ENCODE measurements at places on chromosomes 16 and 17.

- no peak for DNase-seq
Measured at GRCh38 chr17:15441315-15441714, 26.1 kb downstream of the CDRT4 start.

DNA sequence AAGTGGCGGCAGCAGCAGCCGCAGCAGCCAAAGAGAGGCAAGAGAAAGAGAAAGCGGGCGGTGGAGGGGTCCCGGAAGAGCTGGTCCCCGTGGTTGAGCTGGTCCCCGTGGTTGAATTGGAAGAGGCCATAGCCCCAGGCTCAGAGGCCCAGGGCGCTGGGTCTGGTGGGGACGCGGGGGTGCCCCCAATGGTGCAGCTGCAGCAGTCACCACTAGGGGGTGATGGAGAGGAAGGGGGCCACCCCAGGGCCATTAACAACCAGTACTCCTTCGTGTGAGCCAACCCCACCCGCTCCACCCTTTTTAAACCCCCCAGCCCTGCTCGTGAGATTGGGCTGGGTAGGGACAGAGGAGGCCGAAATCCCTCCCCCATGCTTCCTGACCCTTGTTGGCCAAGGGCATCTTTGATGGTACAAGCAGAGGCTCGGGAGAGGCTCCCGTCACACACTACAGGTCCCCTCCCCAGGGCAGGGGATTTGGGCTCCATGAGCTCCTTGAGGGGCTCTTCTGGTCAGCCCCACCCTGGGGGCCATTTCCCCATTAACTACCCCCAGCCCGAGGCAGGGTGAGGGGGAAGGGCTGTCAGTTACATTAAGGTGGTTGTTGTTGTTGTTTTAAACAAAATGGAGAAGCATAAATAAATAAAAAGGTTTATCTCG lies 4.6 kb upstream of the ATP2A1 start:
- DNase-seq = peak; percentile 72

GRCh38 chr17:17236295-17237025 lies 508 bp downstream of the FLCN start:
- DNase-seq = no peak

DNA sequence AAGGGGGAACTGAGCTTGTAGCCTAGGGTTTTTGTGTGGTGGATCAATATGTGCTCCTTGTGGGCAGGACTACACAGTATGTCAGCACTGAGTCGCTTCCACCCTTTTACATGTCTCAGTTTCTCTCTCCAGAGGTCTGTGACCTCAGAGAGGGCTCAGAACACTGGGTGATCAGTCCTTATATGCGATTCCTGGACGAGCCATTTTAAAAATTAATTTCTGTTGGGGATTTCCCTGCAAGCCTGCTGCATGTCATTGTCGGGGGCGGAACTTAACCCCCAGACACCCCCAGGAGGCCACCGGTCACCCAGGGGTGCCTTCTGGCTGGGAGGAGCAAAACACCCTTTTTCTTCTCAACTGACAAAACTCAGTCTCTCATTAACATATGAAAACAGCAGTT lies 14.1 kb downstream of the DHRS7B start:
- DNase-seq = no peak

DNA sequence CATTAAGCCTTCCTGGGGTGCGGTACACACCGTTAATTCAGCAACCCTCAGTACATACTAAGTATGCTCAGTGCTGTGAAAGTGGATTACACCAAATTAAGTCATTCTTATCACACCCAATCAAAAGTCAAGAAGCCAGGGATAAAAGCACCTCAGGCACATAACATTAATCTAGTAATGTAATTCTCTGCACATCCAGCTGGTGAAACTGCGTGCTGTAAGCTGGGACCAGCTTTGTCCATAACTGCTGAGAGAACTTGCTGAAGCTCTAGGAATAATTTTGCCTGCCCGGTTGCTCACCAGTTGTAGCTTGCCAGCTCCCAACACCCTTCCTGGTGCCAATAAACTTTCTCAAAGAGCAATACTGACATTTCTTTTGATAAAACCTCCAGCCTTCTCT lies 44.9 kb downstream of the SLC47A1 start:
- no peak for DNase-seq

DNA sequence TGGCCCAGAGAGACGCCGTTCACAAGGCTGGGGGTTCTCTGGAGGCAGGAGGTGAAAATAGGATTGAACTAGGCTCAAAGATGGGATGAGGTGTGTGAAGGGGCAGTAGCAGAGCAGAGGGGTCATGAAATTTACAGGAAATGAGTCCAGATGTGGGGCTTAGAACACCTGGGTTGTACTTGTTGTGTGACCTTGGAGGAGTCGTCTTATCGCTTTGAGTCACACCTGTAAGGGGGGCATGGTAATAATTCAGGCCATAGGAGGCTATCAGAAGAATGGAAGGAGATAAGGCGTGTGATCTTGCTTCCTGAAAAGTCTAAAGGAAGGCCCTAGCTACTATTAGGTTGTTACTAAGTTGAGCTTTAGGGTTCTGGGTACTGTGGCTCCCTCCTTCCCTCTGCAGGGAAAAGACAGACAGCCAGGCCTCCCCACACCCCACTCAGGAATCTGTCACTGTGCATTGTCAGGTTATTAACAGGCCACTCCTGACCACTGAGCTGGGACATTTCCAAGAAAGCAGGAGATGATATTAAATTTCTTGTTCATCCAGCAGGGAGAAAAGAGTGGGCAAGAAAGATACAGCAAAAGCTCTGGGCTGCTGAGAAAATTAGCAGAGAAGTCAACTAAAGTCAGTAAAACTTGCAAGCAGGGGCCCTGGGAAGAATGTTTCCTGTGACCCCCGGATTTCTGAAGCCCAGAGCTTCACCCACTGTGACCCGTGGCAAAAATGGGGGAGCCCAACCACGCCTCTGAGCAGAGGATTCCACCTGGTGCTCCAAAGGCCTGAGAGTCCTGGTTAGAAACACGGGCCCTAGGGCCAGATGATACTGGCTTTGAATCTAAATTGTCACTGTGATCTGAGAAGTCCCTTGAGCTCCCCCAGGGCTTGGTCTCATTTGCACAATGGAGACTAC lies 6.0 kb upstream of the CDC42EP4 start:
- no peak for DNase-seq

- DNase-seq = no peak
Measured at GRCh38 chr17:38504216-38504615, 76.0 kb downstream of the ARHGAP23 start.

- DNase-seq = no peak
Measured at GRCh38 chr16:15970202-15970601, 20.8 kb downstream of the ABCC1 start.

DNA sequence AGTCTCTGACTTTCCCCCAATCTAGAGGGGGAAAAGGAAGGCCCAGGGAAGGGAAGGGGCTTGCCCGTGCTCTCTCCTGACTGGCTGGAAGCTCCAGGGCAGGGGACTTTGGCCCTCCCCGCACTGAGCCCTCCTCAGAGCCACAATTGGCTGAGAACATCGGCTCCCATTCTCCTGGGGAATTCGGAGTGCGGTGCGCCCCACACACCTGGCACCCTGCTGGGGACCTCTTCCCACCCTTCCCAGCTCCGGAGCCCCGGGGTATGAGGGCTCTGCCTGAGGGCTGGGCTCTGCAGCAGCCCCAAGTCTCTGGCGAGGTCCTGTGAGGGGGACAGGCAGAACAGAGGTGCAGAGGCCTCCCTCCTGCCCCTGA lies 36.0 kb downstream of the PIMREG start:
- no peak for DNase-seq

DNA sequence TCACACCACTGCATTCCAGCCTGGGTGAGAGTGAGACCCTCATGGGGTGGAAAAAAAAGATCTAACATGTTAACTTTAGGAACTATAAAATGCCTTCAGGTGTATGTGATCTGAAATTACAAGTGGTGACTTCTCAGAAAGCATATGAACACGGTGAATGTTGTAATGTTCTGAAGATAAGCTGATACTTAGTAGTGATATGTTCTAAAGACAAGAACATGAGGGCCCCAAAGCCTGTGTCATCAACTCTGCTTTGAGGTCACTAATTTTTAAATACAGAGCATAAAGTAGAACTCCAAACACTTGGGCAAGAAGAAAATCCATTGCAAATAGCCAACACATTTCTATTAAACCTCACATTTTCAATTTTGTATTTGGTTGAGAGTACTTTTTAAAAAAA lies 2.6 kb upstream of the FBF1 start:
- no peak for DNase-seq

- no peak for DNase-seq
Measured at GRCh38 chr17:50865868-50866260, 290 bp downstream of the TOB1 start.

GRCh38 chr17:29401258-29401657 lies 11.1 kb downstream of the TAOK1 start:
- no peak for DNase-seq

DNA sequence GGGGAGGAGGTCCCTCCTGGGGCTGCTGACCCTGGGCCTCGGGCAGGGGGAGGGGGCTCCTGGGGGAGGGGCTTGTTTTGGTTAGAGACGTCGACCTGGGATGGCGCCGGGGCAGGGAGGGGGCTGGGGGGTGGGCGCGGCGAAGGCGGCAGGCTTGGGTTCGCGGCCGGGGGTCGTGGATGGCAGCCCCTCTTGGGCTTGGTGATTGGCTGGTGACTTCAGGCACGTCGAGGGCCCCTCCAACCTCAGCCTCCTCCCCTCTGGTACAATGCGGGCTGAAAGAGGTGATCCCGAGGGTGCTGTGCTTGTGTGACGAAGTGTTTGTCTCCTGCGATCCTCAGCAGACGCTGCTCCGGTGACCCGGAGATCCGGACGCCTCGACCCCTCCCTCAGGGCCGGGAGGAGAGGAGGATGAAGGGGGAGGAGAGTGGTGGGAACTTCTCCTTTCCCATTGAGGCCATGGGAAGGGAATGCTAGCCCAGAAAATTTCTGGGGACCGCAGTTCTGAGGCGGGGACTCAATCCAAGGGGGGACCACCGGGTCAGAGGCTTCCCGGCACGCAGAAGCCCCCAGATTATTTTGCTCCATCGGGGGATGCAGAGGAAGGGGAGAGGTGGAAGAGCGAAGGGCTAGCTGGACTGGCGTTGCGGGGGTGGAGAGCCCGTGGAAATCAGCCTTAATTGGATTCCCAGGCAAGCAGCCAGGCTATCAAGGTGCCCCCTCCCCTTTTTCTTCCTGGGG lies 43.9 kb downstream of the RAI1 start:
- no peak for DNase-seq

GRCh38 chr16:6297666-6298410 lies 1034.8 kb upstream of the RBFOX1 start:
- no peak for DNase-seq

- no peak for DNase-seq
Measured at GRCh38 chr17:5118219-5118618, 2.4 kb downstream of the USP6 start.

DNA sequence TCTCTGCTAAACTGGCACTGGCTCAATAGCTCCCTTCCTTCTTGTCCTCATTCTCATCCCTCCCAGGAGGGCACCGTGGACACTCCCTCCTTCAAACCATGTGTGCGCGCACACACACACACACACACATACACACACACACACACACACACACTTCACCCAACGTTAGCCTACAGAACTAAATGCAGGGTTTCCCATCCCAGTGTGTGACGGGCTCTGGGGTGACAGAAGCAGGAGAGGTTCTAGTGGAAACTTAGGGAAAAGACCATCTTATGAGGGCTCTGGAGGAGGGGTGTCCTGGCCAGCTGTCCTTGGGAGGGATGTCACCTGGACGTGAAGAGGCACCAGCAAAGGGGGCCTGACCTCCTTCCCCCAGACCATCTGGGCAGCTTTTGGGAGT lies 19.7 kb downstream of the OSBPL7 start:
- no peak for DNase-seq

DNA sequence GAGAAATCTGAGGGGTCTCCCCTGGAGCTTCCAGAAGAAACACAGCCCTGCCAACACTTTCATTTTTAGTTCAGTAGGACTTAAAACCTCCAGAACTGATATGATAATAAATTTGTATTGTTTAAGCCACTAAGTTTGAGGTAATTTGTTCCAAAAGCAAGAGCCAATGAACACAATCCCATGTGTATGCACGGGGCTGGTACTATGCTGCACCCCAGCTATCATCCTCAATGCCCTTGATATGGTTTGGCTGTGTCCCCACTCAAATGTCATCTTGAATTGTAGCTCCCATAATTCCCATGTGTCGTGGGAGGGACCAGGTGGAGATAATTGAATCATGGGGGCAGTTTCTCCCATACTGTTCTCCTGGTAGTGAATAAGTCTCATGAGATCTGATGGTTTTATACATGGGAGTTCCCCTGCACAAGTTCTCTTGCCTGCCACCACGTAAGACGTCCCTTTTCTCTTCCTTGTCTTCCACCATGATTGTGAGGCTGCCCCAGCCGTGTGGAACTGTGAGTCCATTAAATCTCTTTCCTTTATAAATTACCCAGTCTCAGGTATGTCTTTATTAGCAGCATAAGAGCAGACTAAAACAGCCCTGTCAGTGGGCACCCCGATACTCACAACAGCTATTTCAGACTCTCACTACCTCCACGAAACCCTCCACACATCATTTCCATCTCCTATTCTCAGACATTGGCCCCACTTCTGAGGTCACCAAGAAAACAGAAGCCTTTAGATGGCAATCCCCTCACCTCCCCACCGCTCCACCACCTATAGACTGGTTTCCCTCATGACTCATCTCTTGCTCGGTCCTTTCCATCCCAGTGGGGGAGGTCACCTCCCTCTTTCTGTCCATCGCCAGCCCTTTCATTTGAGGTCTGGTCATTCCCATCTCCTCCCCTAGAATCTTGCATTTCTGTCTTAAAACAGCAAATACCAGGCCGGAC lies 8.9 kb upstream of the CACNG1 start:
- no peak for DNase-seq

GRCh38 chr16:70804734-70805169 lies 3.8 kb upstream of the VAC14 start:
- DNase-seq = no peak

DNA sequence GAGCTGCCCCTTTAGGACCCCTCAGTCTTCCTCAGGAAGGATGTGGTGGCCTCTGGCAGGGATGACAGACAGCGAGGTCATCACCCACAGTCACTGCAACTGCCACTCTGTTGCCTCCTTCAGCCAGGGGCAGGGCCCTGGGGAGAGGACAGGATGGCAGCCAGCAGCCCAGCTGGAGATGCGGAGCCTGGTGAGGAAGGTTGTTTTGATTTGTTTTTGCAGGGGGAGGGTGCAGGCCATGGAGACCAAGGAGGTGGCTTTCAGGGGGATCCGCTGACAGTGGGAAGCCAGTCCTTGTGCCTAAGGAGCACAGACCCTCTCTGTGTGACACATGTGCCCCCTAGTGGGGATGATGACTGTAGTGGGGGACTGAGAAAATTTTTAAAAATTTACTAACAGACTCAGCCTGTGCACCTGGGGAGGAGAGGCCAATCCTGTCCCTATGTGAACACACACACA lies 7.4 kb downstream of the PRCD start:
- no peak for DNase-seq

DNA sequence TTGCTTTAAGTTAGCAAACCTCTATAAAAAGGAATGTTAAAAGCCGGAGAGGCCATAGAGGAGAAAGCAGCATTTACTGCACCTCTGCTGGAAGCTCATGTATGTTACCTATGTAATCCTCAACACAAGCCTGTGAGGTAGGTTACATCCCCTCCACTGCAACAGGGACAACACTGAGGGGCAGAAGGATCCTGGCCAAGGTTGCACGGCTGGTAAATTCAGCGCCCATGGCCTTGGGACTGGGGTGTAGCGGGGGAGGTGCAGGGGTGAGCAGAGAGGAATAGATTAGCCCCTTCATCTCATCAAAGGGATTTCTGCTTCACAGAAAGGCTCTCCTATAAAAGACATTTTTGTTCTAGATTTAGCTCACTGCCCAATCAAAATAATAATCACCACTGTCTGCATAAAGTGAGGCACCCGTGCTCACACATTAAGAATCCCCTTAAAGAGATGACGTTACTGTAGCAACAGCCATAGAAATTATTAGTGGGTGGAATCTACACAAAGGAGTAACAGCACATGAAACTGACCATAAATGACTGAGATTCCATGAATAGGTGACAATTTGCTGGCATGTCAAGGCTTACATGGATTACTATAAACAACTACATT lies 3.3 kb downstream of the ZCCHC14 start:
- DNase-seq = no peak
